ENCODE measurements at places on chromosomes 7 and 10.
A peak's percentile ranks its signal among the peaks of the same experiment; 100 is the strongest.

DNA sequence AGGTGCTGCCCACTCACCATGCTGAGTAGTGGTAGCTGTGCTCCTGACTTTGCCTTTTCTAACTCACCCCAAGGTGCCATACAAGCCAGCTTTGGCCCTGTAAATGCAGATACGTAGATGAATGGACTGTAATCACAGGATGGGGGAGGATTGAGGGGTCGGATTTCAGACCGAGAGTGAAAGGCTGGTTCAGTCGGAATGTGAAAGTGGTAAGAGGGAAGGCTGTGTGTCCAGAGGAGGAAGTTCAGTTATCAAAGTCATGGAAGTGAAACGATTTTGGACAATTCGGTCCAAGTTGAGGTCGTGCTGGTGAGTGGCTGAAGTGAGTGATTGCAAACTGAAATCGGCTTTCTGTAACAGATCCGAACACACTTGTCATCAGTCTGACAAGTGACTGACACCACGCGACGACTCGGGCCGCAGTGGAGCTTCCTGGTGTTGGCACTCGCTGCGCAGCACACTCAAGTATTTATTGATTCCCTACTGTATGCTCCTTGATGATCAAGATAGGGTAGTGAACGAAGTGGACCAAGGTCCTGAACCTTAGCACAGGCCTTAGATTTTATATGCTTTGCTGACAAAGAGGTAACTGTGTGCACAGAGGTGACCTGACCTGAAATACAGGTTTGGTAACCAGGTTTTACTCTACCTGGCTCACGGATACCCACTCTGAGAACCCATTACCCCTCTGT lies 10.5 kb downstream of the ZNF282 start:
- DNase-seq = no peak

- no peak for DNase-seq
Observed at GRCh38 chr10:98885378-98885777, 350.3 kb downstream of the HPSE2 start.

GRCh38 chr7:126605056-126605455 lies 647.7 kb downstream of the GRM8 start:
- no peak for DNase-seq

GRCh38 chr10:97542169-97543024 lies 30.2 kb upstream of the ANKRD2 start:
- DNase-seq = peak; percentile 78

- no peak for DNase-seq
Observed at GRCh38 chr10:53314876-53315275, 542.3 kb upstream of the MBL2 start.

DNA sequence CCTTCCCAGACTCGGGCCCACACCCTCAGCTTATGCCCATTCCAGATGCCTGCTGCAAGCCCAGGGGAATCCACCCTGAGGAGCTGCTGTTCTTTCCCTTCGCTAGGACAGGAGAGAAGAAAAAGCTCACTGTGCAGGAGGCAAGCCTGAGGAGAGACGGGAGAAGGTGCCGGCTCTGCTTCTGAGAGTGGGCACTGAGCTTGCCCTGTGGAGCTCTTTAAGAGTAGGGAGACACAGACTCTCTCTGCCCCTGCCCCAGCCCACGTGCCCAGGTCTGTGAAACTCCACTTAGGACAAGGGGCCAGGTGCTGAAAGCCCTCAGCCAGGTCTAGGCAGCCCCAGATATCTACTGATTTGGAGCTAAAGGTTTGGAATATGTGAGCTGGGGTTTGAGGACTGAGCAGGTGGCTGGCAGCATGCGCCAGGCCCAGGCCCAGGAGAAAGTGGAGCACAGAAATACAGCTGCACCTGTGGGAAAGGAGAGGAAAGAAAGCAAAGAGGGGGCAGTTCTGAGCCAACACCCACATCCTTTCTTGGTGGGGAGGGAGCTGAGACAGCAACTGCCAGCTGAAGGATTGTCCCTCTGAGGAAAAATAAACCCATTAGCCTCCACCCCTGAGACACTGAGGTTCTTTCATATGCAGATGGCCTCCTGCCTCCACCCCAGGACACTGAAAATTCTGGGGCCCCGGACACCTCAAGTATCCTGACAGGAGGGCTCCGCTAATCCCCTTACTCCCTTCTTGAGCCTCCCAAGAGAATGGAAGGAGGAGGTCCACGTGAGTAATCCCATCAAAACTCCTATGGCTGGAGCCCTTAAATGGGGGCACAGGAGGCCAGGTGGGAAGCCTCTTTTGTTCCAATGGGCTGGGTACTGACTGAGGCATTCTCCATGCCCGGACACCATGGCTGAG lies 7.3 kb downstream of the POLL start:
- no peak for DNase-seq

GRCh38 chr10:124323806-124324205 lies 94.9 kb downstream of the OAT start:
- no peak for DNase-seq

GRCh38 chr10:30737931-30738391 lies 108.4 kb upstream of the LYZL2 start:
- no peak for DNase-seq

DNA sequence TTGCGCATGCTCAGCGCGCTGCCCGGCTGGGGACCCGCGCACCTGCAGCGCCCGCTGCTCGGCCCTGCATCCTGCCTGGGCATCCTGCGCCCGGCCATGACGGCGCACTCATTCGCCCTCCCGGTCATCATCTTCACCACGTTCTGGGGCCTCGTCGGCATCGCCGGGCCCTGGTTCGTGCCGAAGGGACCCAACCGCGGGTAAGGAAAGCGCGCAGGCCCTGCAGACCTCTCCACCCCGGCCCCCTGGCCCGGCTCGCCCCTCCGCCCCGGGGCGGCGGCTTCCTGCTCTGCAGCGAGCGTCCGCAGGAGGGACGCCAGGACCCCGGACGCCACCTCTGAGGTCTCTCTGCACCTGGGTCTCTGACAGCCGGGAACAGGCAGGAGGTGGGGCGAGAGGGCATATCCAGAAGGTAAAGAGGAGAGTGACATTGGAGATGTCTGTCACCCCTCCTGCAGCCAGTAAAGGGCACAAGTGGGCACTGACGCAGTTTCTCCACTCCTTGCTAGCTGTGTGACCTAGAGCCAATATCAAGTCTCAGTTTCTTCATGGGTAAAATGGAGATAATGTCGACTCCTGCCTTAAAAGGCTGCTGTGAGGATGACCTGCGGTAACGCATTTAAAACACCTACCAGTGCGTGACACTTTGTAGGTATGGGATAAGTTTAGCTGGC lies 338 bp downstream of the ATP6V0E2 start:
- DNase-seq = no peak

DNA sequence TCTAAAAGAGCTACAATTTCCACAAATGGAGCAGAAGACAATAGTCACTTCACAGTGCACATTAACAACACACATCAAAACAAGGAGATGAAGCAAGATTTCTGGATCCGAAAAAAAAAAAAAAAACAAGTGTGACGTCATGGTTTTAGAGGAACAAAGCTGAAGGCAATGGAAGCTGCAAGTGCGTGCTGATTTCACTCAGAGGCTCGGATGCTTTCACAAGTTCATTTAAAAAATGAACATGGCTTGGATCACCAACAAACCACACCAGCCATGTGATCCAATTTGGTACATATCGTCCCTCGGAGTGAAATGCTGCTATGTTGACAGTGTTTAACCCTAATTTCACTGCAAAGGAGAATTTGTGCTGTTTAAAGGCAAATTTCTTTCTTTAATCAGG lies 337.0 kb upstream of the PRKCQ start:
- DNase-seq = no peak

DNA sequence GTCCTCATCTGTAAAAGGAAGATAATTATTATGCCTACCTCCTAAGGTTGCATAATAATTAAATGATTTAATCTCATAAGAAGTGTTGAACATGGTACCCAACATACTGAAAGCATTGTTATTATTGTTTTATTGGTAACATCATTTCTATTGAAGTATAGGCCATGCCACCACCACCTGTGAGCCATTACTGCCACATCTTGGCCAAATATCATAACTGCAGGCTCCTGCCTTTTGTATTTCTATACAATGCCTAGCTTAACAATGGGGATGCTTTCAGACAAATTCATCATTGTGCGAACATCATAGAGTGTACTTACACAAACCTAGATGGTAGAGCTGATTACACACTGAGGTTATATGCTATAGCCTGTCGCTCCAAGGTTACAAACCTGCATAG lies 61.1 kb upstream of the NPSR1 start:
- no peak for DNase-seq

GRCh38 chr7:137329411-137329810 lies 14.1 kb downstream of the PTN start:
- DNase-seq = no peak

DNA sequence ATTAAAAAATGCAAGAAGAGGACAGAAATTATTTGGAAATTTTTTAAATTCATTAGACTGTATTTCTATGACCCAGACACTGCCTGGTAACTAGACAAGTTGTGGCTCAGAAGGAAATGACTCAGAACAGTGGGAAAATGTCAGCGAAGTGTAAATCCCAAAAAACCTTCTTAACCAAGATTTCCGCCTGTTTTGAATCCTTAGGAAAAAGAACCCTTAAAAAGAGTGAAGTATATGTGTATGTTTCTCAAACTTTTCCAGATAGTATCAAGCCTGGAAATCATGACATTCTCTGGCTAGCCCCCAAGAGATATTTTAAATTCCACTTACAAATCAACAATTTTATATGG lies 42.7 kb upstream of the PLXNA4 start:
- DNase-seq = no peak

Measured in activated naive CD4-positive, alpha-beta T cell treated with anti-CD3 and anti-CD28 coated beads for 36 hours (primary cell).